ENCODE measurements at places on chromosomes 5 and 9. TPM values are rescaled to one million over a fixed set of nuclear protein-coding genes. Genes with fewer than 3 reads are reported as not detected.

Gene COL15A1
- total RNA-seq, result 92.2 TPM

Gene IFNA13
- not detected for total RNA-seq

Gene ENHO
- 3.4 TPM for total RNA-seq

Gene SPATA31E1
- total RNA-seq, result not detected

Gene HBEGF
- total RNA-seq, result 17.1 TPM

Gene CER1
- total RNA-seq, result 0.88 TPM

Gene NME5
- 5.6 TPM for total RNA-seq

Gene TLX3
- total RNA-seq, result not detected

Gene ISL1
- total RNA-seq, result 29.4 TPM

Gene TNFSF8
- 0.16 TPM for total RNA-seq
